ENCODE measurements at places on chromosomes 7 and 10.
A peak's percentile ranks its signal among the peaks of the same experiment; 100 is the strongest.

DNA sequence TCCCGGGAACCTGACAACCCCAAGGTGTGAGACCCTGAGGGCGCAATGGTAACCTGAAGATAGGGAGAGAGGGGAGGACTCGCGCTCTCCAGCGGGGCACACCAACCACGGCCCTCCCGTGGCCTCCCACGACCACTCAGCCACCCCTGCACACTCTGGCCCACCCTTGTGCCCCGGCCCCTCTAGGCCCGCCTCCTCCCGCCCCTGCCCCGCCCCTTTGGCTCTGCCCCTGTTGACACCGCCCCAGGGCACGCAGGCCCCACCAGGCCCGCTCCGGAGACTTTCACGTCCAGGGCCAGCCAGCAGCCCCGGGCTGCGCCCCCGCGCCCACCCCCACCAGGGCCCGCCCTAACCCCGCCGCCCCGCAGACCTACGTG lies 10.9 kb downstream of the ATG9B start:
- no peak for DNase-seq

GRCh38 chr7:33039257-33039902 lies 23.2 kb downstream of the NT5C3A start:
- no peak for DNase-seq

DNA sequence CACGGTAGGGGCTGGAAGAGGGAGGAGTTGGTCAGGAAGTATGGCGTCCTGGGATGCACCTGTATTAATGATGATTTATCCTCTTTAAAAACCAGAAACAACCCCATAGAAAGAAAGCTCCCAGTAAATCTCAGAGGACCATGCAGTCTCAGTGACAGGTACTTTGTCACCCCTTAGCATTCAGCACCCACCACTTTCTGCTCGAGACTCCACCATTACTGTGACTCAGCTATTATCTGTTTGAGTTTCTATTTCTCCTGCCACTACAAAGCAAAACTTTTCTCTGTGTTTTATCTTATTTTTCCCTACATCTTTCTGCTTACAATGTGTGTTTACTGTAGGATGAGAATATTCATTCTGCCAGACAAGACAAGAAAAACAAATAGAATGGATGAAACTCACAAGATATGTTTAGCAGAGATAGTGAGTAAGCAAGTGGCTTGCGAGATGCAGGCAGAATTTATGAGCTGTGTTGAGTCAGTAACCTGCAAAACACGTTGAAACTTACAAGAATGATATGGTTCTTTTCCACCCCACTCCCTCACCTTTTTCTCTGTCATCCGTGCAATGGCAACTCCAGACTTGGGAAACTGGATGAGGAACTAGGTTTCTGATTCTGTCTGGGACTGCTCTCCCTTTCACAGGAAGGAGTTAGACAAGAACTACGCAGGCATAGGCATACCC lies 127.1 kb downstream of the AOAH start:
- no peak for DNase-seq

DNA sequence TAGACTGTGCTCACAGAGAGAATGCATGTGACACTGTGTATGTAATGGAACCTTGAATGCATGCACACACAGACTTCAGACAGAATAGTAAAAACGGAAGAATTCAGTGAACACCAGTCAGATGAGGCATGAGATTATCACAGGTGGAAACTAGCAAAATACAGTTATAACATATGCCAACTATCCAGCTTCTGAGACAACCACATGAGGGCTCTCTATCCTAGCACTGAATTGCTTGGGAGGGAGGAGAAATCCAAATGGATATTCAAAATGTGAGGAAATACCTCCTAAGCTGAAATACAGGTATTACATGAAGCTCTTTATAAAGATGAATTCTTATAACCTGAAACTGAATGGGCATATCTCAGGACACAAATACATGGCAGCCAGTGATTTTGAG lies 30.6 kb downstream of the GARS1 start:
- no peak for DNase-seq

- no peak for DNase-seq
Measured at GRCh38 chr10:4006858-4007257, 221.8 kb upstream of the KLF6 start.

DNA sequence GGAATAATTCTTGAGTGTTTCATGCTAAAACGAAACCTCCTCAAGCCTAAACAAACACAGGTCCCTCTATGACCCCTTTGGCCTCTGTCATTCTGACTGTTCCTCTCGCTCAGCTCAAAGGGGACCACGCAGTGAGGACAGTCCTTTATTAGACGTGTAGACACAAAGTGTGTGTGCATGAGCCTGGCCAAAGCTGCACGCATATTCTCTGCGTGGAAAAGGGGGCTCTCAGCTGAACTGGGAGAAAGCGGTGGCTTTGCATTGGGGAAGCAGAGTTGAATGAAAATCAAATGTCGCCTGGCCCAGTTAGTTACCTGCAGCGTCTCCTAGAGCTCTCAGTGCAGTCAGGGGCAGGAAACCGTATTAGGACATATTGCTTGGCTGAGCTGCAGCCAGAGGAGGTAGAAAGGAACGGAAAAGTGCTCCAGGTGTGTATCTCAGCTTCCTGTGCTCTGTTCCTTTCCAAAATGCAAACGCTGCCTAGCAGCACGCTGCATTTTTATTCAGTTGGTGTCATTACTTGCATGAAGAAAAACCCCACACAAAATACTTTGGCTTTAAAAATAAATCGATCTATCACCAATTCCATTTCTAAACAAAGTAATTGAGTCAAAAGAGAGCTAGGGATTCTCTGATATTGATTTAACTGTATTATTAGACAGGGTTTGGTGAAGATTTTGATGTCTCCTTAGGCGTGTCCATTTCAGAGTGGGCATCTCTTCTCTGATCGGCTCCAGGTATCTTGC lies 4.9 kb downstream of the GATA3 start:
- DNase-seq, result peak; percentile 22

GRCh38 chr10:95820363-95820762 lies 64.4 kb downstream of the ENTPD1 start:
- DNase-seq, result no peak

All from kidney (tissue), 22 donors.